ENCODE measurements at places on chromosomes 1 and 21.

- no peak for DNase-seq
These were observed 593.1 kb downstream of the NUF2 start for GRCh38 chr1:163914785-163915413.

DNA sequence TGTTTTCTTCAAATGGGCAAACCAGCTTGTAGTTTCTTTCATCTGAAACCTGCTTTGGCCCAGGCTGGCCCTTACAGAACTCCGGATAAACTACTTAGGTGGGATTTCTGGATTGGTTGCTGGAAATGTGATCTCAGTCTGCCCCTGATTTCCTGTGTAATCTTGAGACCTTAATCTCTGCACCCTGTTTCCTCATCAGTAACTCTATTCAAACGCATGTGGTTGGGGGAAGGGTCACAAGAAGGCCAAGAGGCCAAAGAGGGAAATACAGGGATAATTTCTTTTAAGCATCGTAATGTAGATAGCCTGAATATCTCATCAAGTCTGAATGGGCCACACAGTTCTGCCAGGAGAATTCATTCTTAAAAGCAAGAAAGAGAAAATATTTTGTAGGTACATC lies 483.6 kb downstream of the LTN1 start:
- DNase-seq, result no peak

DNA sequence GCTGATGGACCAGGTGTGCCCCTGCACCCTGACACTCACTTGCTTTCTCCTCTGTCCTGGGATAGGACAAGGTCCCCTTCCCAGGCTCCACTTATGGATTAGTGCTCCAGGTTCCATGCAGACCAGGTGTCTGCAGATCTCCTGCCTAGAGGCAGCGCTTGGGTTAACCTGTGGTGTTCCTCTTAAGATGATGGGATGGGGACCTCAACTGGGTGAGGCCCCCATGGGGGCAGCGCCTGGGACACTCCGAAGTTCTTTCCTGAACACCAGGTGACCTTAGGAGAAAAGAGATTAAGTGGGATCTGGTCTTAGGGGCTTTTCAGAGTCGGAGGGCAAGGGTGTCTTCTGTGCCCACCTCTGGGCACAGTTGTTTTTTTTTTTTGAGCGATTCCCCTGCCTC lies 21.2 kb downstream of the TNNT2 start:
- DNase-seq, result no peak

DNA sequence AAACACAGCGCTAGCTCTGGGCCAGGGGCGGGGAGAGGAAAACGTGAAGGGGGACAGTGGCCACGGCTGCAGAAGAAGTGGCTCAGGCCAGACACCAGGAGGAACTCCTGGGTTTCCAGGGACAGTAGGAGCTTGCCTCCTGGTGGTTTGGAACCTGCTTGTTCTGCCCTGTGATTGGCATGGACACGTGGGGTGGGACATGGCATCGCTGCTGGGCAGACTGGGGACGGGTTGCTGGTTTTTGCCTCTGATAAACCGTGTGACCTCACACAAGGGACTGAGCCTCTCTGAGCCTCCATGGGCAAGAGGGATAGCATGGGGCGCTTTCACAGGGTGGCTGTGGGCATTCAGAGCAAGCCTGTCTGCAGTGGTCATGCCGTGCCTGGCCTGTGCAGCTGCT lies 7.5 kb upstream of the PLCH2 start:
- DNase-seq, result no peak

- no peak for DNase-seq
These were observed 1.9 kb downstream of the CNN3 start for GRCh38 chr1:94925004-94925403.

DNA sequence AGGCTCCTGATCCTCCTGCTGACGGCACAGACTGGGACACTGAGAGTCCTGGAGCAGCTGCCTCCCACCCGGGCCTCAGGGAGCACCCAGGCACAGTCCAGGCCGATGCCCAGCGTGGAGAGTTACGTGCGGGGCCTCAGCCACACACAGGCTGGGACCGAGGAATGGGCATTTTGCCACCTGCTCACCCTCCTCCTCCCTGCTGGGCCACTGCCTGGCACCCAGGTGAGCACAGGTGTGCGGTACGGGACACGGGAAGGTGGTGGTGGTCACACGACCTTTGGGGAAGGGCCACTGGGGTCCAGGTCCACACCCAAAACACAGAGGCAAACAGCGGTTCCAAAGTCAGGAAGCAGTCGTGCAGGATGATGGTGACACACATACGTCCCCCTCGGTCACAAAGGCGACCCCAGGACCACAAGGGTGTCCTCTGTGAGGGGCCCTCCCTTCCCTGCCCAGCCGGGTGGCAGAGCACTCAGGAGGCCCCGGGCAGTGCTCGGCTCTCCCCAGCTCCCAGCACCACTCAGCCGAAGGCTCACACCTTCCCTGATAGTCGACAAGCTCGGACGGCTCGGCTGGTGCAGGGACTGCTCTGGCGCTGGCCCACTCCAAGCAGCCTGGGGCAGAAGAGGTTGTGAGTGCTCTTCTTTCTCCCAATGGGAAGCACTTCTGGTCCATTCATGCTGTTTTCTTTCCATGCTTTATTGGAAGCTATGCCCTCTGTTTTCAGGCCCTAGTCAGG lies 14.3 kb downstream of the MORN1 start:
- DNase-seq, result no peak

DNA sequence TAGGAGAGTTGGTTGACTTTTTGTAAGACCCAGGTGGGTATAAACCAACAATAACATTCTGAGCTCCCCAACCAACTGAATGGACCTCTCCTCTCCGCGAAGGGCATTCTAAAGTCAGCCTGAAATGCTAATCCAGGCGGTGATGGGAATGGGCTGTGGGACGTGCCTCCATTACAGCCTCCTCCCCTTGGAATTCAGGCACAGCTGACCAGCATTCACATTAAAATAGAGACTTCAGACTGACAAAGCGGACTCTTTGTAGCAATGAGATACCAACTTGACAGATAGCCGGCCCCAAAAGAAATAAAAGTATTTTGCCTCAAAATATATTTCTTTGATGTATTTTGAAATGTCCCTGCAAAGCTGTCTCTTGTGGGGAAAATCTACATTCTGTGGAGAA lies 101.7 kb downstream of the KIF26B start:
- no peak for DNase-seq

- no peak for DNase-seq
These were observed 84.8 kb downstream of the CD58 start for GRCh38 chr1:116485976-116486375.

DNA sequence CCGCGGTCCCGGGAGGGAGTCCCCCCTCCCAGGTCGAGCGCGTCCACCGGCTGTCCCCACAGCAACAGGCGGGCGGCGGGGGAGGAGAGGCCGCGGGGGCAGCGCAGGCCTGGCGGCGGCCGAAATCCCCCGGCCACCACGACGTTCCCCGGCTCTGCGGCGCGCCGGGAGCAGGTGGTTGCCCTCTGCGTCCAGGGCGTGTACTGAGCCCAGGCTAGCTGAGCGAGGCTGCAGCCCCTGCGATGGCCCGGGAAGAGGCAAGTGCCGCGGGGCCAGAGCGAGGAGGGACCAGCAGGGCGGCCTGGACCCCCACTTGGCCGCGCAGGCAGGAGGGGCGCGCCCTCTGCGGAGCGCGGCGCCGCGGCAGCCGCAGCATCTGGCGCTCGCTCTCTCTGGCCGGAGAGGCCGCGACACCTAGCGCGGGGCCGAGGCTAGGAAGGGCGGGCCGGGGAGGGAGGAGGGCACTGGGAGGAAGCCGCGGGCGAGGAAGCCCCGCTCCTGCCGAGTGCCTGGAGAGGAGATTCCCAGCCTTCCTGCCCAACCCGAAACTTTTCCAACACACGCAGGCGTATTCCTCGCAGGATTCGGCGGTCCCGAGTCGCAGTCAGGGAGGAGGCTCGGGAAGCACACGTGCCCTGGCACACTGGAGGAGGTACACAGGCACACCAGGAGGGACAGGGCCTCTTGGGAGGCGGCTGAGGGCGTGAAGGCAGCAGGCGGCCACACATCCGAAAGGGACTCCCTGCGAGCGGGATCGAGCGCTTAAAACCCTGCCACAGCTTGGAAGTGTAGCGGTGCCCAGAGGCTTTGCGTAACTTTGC lies 4.9 kb upstream of the PROX1 start:
- DNase-seq, result no peak

DNA sequence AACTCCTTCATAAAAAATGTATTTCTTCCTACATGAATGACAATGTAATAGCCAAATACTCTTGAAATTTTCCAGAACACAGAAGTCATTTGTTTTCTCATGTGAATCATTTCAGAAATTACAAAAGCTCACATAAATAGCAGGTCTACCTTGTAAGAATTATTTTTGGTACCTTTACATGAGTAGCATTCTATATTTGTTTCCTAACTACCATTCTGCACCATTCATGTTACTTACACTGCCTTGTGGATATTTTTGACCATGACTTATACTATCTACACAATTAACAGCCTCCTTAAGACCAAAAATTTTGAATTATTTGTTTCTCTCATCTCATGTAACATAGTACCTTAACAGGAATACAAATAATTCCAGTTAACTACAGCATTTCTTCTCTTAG lies 109.6 kb downstream of the ENAH start:
- DNase-seq, result no peak

DNA sequence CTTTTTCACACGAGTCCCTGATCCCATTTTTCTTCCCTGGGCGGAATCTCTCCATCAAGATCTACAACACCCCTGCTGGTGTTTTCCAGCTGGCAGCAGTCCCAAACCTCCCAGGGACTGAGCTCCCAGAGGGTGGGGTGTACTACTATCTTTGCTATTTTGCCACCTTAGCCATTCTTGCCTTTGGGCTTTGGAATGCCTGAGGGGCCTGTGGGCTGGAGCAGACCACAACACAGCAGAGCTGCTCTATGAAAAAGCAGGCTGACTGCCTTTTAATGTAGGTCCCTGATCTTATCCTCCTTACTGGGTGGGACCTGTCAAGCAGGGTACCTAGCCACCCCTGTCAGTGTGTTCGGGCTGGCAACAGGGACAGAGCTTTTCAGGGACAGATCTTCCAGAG lies 91.9 kb downstream of the KCNT2 start:
- no peak for DNase-seq

DNA sequence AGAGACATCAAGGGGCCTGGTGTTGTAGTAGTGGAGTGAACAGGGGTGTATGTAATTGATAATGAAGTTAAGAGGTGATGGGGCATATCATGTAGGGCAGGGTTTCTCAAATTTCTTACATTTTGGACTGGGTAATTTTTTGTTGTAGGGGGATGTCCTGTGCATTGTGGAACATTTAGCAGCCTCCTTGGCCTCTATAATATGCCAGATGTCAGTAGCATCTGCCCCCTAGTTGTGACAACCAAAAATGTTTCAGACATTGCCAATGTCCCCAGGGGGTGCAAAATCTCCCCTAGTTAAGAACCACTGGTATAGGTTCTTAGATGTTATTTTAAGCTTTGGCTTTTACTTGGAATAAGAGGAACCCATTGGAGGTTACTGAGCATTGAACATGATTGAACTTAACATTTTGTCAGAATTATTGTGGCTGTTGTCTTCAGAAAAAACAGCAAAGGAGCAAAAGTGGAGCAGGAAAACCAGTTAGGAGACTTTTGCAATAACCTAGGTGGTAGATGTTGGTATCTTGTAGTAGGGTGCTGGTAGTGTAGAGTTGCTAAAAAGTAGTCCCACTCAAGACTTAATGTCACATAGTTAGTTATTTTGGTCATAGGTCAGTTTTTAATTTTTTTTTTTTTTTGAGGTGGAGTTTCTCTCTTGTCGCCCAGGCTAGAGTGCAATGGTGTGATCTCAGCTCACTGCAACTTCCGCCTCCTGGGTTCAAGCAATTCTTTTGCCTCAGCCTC lies 6.2 kb downstream of the ZNF326 start:
- DNase-seq, result no peak

GRCh38 chr1:58805716-58806571 lies 22.1 kb upstream of the JUN start:
- no peak for DNase-seq

GRCh38 chr1:10539411-10540043 lies 64.8 kb downstream of the PEX14 start:
- no peak for DNase-seq

- no peak for DNase-seq
These were observed 65.7 kb downstream of the GADD45A start for GRCh38 chr1:67750691-67751054.

GRCh38 chr1:64186138-64186897 lies 17.1 kb upstream of the UBE2U start:
- no peak for DNase-seq

DNA sequence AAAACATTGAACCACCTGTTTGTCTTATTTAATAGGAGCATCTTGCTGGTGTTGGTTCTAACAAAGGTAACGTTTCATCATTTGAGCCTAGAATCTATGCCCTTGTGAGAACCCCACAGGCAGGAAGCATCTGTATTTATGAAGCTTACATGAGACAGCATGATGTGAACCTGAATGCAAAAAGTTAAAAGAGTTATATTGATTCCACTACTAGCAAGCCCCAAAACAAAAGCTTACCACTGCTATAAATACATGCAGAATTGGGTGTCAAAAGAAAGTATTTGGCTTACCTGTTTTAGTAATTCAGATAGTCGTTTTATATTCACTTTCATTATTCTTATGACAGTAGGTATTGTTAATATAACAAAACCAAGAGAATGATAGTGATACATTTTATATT lies 301.2 kb upstream of the ADGRL2 start:
- DNase-seq, result no peak

DNA sequence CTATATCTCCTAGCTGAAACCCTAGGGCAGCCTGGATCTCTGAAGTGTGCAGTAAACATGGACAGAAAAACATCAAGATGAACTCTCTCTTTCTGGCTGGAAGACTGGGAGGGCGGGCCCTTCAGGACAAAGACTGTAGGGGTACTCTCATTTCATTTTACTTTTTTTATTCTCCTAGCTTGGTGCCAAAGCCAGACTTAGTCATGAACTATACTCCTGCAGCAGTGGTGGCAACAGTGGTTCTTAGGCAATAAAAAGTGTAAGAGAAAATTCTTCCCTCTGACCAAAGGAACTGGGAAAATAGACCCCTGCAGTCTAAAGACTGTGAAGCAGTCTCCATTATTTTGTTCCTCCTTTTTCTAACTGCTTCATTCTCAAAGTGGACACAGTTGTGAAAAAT lies 213.8 kb upstream of the JUN start:
- DNase-seq, result no peak

GRCh38 chr21:16519644-16520043 lies 789.9 kb downstream of the USP25 start:
- no peak for DNase-seq

- no peak for DNase-seq
These were observed 35.7 kb upstream of the TMEM51 start for GRCh38 chr1:15117671-15118325.

DNA sequence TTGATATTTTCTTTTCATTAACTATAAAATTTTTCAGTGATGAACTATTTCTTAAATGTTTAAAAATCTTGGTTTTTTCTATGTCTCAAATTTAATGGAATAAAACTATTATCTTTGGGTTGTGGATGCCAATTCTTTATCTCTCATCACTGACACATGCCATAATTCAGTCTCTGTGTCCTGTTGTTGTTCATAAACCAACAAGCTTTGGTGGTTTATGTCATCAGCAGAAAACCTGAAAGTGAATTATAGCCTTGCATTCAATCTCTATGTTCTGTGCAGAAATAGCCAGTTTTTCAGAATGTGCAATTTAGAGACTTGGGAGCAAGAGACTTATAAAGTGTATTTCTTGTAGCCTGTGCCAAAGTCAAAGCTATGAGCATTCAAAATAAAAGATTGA lies 462.6 kb upstream of the ADGRL4 start:
- DNase-seq, result no peak

- DNase-seq, result no peak
These were observed 44.1 kb downstream of the ITSN1 start for GRCh38 chr21:33686386-33686785.

- no peak for DNase-seq
These were observed 15.2 kb downstream of the SSX2IP start for GRCh38 chr1:84675106-84675505.

- DNase-seq, result no peak
These were observed 22.1 kb downstream of the GRHL3 start for GRCh38 chr1:24341260-24341659.

Measured in RPMI8226 (cell line).